ELR (cell line): ENCODE measurements at places on chromosomes 3 and 15.

DNA sequence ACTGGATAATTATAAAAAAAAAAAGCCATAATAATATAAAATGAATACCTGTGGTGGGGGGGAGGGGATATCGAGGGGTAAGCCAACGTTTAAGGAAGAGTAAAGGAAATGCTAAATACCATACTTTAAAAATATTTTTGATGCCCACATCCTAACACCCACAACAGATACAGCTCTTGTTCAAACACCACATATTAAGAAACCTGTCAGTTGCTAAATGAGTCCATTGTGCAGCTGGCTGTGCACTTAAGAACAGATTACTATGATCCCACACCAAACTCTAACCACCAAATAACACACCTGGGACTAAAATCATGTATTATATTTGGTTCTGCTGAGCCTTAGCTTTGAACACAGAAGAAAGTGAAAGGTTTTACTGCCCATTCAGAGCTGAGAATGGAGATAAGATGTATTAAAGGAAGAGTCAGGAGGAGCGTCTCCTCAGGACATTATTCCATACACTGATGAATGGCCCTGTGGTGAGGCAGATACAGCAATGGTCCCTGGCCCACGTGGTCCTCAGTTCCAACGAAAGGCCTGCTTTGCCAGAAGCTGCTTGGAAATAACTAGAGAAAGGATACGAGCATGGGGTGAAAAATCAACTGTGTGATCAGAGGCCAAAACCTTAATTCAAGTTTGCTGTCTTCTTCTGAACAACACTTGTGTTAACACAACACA, 515.4 kb downstream of the FOXP1 start:
- no peak for DNase-seq

GRCh38 chr15:93469994-93470393, 381.0 kb upstream of the RGMA start:
- DNase-seq = no peak

GRCh38 chr3:36295296-36295695, 85.0 kb upstream of the STAC start:
- no peak for DNase-seq

- no peak for DNase-seq
These were observed 1.8 kb downstream of the ARNT2 start for GRCh38 chr15:80405970-80406369.

GRCh38 chr3:126394179-126394976, at the start of gene CFAP100:
Gene CFAP100 (plus strand): TSS chr3:126394909. CDS start chr3:126396001, 1,092 bp downstream.
- DNase-seq = no peak

DNA sequence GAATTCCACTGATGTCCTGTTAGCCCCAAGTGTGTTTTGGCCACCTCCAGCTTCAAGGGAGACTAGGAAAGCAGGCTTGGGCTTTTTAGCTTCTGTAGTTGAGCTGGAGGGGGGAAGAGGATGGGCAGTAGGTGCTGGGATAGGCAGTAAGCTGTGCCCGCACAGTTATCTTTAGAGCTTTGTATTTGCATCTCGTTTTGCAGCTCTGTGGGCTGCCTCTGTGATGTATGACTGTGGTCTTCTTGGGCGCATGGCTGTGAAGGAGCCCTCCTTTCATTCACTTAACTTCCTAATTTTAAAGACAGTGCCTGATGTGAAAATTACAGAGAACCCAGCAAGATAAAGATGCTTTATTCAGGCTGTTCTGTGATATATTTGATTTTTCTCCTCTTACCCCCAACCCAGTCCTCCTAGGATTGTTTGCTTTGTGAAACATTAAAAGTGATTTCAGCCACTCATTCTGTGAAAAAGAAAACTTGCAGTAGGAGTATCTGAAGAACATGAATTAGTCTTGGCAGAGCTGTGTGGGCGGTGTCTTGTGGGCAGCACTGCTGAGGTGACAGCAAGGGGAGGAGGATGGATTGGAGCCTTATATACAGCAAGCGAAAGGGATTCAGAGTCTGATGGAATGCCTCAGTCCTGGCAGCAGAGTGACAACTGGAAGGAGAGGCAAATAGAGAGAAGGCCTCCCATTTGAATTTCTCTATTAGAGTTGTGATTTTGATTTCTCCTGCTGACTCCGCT, 74.3 kb downstream of the LARS2 start:
- no peak for DNase-seq

DNA sequence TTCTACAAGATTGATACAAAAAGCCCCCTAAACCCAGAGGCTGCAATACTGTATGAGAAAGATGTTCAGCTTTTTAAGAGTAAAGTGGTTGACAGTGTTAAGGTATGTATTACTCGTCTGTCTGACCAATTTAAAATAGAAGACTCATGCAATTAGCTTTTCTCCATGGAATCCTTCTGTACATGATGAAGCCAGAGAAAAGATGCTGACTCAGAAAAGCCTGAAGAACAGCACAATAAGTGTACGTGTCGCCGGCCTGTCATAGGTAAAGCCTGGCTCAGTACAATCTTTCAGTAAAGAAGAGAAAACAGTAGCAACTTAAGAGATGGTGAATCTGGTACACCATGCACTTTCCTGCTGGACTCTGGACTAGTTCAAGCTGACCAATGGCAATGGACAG, 16.4 kb downstream of the NEK4 start:
- no peak for DNase-seq

DNA sequence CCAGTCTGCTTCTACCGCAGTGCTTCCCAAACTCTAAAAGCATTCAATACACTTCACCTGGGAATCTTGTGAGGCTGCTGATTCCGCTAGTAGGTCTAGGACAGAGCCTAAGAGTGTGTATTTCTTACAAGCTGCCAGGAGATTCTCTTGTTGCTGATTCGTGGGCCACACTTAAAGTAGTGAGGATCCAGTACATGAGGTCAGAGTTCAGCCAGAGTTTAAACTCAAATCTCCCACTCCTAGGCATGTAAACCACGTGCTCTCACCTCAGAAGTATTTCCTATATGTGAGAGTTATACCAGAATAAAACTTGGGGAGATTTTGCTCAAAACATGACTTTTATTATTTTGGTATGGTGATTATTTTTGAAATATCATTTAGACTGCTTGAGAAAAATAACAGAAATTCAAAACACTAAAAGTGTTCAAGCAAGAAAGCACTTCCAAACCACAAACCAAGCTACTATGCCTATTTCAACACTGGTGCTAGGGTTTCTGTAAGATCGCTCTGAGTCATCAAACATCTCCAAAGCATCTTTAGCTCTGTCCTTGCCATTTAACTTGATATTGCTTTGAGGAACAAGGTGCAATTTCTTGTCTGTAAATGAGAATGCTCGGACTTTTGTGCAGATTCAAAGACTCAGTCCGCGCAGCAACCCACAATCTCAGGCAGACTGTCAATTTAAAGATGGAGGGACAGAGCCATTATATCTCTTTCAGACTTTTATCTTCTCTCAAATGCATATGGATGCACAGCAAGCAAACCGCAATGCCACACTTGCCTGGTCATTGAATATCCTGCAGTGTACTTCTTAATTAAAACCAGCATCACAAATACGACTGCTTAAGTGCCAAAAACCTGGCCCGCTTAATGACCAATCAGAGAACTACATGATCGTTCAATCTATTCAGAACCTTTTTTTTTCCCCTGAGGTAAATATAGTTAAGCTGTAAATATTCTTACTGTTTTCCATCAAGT, 59.8 kb downstream of the AGTR1 start:
- DNase-seq = peak; percentile 78

GRCh38 chr15:62874959-62875625, 167.5 kb upstream of the TPM1 start:
- no peak for DNase-seq

- DNase-seq = no peak
These were observed 319 bp upstream of the TP63 start for GRCh38 chr3:189630767-189631372.

DNA sequence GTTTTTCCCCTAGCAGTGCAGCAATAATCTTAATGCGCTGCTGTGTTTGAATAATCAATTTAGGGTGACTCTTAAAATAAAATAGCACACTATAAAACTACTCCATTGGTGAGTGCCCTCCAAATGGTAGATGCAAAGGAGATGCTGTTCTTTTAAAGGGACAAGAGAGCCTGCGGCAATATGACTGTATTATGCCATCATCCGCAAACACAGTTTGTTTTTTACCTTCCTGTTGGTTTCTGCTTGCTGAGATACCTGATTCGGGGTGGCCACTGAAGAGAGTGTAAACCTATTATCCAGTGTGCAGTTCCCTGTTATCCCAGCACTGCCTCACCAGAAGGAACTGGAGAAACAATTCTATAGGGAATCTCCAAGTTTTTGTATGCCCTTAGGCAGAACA, 523.1 kb upstream of the TGFBR2 start:
- peak; percentile 10 for DNase-seq

GRCh38 chr3:49652218-49652902, 21.8 kb upstream of the APEH start:
- DNase-seq = no peak

DNA sequence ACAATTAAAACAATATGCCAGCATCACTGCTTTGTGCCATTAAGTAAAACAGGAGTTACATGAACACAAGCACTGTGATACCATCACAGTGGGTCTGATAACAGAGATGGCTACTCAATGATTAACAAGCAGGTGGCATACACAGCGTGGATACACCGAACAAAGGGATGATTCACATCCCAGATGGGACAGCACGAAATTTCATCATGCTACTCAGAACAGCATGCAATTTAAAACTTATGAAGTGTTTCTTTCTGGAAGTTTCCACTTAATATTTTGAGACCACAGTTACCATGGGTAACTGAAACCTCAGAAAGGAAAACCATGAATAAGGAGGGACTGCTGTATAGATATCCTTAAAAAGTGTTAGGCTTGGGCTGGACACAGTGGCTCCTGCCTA, 44.5 kb downstream of the SLC24A1 start:
- peak; percentile 70 for DNase-seq

GRCh38 chr3:161691677-161692076, 195.1 kb downstream of the OTOL1 start:
- DNase-seq = no peak

DNA sequence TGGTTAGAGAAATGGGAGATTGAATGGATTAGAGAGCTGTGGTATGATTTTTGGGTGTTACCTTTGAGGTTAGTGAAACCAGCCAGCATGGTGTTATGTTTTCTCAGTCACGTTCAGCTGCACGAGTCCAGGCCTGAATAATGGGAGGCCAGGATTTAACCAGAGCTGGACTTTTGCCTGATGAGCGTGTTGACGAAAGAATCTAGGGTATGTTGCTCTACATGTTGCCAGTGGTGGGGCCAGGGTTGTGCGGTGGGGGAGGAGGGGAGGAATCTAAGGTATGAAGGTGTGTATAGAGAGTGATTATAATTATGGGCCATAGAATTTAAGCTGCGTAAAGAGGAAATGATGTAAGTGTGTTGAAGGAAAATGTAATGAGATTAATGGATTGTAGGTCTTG, 22.8 kb downstream of the MINDY2 start:
- DNase-seq = no peak

- peak; percentile 79 for DNase-seq
These were observed 271.6 kb upstream of the ZPLD1 start for GRCh38 chr3:102163039-102163817.

DNA sequence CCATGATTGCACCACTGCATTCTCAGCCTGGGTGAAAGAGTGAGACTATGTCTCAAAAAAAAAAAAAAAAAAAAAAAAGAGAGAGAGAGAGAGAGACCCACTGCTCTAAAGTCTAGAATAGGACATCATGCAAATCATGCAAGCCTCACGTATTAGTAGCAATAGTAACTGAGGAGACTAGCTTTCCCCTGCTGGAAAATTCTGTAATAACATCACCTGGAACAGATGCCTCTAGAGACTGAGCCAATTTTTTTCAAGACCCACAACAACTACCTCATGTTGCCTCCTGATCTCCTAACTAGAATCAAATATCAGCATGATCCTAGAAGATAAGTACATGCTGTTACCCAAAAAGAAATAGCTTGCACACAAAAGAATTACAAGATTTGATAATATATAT, 461.9 kb downstream of the AGBL1 start:
- no peak for DNase-seq

DNA sequence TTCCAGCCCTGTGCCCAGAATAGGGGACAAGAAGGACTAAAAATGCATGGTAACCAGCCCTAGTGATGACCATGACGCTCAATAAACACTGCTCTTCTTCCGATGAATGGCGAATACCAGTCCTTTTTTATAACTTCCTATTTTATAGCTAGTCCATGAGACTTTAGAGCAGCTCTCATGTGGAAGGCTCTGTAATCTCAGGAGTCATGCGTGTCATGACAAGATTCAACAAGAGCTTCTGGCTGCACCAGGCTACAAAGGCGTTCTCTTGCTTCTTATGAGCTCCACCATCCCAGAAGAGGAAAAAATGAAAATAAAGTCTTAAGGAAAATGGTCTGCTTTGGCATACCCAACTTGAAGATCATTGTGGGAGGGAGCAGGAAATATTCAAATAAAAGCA, 141.0 kb downstream of the TMCO5A start:
- DNase-seq = no peak

DNA sequence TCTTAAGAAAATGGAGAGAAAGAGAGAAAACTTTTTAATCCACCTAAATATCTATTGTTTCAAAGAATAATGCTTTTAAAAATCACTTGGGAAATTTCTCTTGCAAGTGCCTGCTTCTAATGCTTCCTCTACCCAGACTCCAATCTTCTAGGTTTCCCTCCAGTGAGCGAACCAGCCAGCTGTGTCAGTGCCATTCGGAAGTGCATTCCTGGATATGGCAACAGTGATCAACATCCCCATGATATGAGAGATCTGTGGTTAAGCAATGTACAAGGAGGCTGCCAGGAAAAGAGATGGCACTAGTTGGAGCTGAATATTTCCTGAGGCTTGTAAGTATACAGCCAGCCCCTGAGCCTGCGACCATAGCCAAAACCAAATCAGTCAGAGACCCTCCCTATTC, 53.3 kb upstream of the KCNMB2 start:
- no peak for DNase-seq

GRCh38 chr3:175732017-175732416, 872.9 kb downstream of the NAALADL2 start:
- DNase-seq = no peak

DNA sequence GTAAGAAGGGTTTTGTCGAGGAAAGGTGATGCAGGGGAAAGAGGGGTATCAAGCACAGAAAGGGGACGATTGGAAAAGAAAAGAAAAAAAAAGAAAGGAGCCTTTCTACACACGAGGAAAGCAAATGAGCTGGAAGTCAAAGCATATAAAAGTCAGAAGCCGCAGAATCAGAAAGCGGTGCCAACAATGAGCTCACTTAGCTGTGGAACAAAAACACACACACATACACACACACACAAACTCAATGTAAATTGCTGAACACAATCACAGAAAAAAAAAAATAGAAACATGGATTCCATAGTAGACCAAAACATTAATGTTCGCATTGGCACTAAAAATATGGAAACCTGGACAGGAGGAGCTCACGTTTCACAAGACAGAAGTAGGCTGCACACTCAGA, 63.4 kb upstream of the FEZF2 start:
- no peak for DNase-seq

GRCh38 chr3:102756706-102757105, 321.9 kb downstream of the ZPLD1 start:
- no peak for DNase-seq

GRCh38 chr3:16501376-16501775, 12.1 kb downstream of the RFTN1 start:
- no peak for DNase-seq

DNA sequence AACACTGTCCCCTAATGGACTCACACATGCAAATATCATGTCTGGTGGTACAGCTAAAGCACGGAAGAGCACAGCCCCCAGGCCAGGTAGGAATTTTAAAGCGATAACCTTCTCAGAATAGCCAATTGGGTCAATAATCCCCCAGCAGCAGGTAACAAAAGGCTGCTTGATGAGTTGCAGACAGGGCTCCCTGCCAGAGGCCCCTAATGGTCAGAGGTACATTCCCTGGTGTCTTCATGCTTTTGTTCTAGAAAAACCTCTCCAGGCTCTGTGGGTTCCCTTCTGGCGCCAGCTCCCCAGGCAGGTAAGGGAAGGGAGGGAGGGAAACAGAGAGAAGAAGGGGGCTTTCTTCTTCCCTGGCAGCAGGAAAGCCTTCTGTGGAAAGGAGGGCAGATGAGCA, 43.4 kb upstream of the PRTG start:
- DNase-seq = no peak
